ENCODE measurements at places on chromosomes 3 and 15.

DNA sequence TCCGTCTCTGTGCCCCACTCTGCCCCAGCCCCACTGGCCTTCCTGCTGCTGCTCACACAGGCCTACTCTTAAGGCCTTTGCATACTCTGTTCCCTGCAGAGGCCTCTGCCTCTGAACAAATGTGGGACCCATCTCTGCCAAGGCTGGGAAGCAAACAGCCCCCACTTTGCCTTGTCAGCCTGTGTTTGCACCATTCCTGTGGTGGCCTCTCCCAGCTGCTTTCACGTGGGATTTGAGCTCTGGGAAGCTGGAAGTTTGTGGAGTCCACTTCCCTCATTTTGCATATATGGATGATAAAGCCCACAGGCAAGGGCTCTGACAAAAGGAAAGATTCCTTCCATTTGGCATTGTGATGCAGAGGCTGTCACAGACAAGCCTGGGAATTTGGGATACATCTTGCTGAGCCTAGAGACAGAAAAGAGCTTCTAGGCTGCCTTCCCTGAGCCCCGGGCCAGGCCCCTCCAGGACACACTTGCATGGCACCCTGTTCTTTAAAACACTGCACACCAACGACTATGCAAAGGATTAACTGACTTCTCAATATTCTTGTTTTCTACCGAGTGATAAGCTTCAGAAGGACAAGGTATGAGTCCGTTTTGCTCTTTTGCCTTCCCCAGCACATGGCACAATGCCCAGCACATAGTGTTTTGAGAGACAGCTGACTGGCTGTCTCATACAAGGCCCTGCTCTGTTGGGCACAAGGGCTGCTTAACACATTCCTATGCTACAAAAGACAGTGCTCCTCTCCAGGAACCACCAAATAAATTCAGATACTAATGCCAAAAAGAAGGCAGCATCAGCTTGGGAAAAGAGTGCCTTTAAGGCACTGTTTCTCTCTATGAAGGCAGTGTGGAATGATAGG, 120.7 kb upstream of the TOPAZ1 start:
- peak; percentile 50 for DNase-seq

- DNase-seq: peak; percentile 41
Measured at GRCh38 chr15:60005352-60006202, 1.5 kb downstream of the FOXB1 start.

DNA sequence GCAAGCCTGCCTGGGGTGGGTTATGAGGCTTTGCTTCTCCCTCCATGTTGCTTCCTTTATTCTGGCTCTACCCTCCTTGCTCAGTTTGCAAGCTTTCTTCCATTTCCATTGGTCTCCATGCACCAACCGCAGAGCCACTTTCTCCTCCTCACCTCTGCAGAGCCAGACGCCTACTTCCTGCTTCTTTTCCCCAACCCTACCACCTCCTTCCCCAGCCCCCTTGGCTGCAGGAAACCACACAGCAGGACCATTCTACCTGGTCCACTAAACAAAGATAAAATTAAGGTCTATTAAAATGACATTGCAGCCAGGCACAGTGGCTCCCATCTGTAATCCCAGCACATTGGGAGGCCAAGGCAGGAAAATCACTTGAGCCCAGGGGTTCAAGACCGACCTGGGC, 10.0 kb upstream of the CAV3 start:
- DNase-seq: no peak

DNA sequence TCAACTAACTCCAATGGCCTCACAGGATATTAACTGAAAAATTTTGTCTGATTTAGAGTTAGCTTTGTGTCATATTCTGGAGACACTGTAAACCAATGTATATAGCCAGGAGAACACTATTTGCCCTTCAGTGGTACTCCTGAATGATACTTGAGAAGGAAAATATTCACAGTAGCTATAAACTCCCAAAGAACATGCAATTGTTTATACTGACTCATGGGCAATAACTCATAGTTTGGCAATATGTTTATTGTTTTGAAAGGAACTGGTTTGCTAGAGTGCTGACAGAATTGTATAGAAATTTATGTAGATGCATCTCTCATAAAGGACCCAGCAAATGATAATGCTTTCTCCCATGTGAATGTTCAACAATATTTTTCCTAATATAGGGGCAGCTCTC, 537.6 kb downstream of the PLOD2 start:
- DNase-seq: no peak

- peak; percentile 8 for DNase-seq
Measured at GRCh38 chr3:131142580-131142979, 115.9 kb downstream of the NEK11 start.

GRCh38 chr3:44885618-44886017, 11.2 kb downstream of the TGM4 start:
- DNase-seq: no peak
